ENCODE measurements at places on chromosomes 12 and 14.
A peak's percentile ranks its signal among the peaks of the same experiment; 100 is the strongest.

- DNase-seq = no peak
Measured at GRCh38 chr12:54030889-54031471, 1.9 kb upstream of the HOXC5 start.

GRCh38 chr14:34796902-34797301 is 78.3 kb downstream of the BAZ1A start:
- no peak for DNase-seq

- no peak for DNase-seq
Measured at GRCh38 chr12:10363658-10363913, 26.3 kb downstream of the KLRK1 start.

DNA sequence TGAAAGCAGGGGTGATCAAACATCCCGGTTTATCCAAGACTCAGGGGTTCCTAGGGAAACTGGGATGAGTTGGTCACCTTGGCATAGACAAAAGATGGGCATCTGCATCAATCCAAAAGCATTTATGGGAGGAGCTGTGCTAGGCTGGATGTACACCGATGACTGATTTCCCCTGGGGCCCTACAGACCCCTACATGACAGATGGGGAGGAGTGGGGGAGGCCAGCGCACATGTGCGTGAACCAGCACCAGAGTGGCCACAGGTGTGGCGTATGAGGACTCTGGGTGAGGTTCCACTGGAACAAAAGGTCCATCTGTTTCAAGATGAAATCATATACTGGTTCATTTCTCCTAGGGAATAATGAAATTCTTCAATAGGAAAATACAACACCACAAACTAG is 210.4 kb downstream of the ITPR2 start:
- DNase-seq = no peak

DNA sequence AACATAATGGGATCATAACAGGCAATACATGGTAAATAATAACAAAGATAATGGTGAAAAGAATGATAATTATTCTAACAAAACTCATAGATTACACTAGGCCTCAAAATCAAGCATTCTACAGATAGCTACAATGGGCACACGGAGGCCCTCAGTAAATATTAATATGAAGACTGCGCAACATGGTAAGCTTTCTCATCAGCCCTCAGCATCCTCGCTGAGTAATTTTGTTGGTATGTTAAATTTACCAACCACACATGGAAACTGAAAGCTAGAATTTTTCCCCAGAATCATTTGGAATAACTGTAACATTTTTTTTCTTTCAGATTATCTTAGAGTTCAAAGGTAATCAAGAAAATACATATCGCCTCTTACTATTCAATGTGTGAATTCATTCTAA is 74.2 kb upstream of the PYGL start:
- no peak for DNase-seq

GRCh38 chr12:46366771-46367170 is 5.8 kb downstream of the SLC38A2 start:
- DNase-seq = no peak

DNA sequence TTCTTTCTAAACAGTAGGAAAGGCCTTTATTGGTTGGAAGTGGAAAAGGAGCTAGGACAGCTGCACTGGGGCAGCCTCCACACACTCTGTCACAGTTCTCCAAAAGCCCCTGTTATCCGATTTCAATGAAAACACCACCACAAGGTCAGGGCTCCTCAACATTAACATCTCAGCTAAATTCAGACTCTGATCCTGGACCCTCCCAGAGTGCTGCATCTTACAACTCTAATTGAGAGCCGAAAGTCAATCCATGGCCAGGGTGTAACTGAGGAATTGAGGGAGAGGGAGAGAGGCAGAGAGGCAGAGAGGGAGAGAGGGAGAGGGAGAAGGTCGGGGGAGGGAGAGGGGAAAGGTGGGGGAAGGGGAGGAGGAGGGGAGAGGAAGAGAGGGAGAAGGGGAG is 32.1 kb downstream of the DICER1 start:
- DNase-seq = no peak

DNA sequence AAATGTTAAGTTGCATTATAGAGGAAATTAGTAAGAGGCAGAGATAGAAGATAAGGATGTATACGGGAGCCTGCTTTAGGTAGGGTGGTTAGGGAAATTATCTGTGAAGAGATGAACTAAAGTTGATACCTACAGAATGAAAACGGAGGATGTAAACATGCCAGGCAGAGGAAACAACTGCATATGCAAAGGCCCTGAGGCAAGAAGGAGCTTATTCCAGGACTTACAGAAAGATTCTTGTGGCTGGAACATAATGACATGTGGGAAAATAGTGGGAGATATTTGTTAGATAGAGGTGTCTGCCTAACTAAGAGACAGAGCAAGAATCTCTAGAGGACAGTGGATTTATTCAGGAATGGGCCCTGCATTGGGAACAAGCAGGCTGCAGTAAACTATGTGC is 16.2 kb upstream of the SERPINA1 start:
- no peak for DNase-seq

DNA sequence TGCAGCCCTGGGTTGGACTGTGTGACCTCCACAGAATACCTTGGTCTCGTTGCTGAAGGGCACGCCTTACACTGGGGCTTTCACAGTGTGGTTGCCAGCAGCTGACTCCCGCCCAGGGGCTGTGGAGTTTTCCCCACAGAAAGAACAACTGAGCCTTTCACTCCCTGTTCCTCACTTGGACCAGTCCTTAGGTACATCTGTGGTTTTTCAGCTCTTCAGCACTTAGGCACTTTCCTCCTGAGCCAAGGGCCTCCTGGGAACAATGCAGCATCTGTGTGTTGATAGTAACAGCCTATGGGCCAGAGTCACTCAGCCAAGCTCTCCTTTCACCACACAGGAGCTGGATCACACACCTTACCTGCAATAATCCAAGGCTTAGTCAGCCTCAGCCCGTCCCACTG is 25.0 kb downstream of the ERP27 start:
- DNase-seq = no peak

- no peak for DNase-seq
Measured at GRCh38 chr12:65924716-65925115, 100.4 kb downstream of the HMGA2 start.

DNA sequence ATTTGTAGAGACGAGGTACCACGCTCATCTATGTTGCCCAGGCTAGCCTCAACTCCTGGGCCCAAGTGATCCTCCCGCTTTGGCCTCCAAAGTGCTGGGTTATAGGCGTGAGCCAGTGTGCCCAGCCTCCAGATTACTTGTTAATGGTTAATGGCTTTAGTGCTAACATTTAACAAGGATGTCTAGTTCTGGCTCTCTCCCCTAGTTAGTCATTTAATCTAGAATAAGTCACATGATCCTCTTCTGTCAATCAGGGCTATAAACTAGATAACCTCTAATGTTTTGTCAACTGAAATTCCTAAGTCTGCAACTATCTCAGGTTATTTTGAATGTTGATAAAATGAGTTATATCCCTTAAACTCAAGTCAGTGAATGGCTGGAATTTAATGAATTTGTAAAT is 15.7 kb downstream of the ACTR6 start:
- DNase-seq = no peak

GRCh38 chr12:45268672-45269411 is 52.9 kb downstream of the ANO6 start:
- DNase-seq = no peak

GRCh38 chr14:87049950-87050349 is 943.0 kb downstream of the GALC start:
- DNase-seq = no peak

DNA sequence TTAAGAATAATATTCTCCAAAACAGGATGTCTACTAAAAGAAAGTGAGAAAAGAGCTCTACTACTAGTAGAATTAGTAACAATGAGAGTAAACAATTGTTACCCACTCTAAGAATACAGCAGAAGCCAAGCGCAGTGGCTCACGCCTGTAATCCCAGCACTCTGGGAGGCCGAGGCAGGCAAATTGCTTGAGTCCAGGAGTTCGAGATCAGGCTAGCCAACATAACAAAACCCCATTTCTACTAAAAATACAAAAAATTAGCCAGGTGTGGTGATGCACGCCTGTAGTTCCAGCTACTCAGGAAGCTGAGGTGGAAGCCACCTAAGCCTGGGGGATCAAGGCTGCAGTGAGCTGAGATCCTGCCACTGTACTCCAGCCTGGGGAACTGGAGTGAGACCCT is 4.7 kb downstream of the DNAJC14 start:
- DNase-seq = no peak

DNA sequence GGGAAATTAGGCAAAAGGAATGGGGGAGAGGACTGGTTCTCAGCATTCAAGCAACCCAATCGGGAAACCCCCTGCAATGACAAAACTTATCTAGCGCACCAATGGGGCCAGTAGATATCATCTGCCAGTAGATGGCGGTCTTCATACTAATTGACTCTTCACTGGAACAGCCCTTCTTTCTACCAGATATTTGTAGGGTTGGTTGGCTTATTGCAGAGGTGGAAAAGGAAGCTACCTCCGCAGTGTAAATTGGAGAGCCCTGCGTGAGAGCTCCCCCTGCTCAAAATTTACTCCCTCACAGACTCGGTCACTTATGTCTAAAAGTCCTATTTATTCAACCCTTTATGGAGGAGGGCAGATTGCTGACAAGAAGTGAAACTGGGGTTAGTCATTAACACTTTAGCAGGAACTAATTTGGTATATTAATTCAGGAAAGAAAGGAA is 166.1 kb upstream of the CCND2 start:
- peak; percentile 44 for DNase-seq

DNA sequence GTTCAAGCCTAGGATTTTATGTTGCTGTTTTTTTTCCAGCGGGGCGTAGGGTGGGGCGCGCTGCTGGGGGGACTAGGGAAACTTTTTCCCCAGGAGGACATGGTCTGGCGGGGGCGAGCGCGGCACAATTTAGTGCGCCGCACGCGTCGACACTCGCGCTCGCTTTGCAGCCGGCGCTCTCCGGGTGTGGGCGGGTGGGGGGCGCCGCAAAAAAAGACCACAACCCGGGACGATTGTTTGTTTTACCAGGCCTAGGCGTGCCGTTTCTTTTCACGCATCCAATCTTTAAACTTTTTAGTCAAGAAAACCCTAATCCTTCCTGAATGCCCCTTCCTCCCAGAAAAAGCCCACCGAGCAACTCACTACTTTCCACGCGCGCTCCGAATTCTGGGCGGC is 865 bp upstream of the ZFP36L1 start:
- no peak for DNase-seq

GRCh38 chr12:46461907-46462640 is 89.5 kb upstream of the SLC38A2 start:
- DNase-seq = no peak

- DNase-seq = no peak
Measured at GRCh38 chr12:67477681-67478265, 170.8 kb upstream of the DYRK2 start.

GRCh38 chr14:72026536-72026935 is 94.3 kb downstream of the RGS6 start:
- DNase-seq = no peak

DNA sequence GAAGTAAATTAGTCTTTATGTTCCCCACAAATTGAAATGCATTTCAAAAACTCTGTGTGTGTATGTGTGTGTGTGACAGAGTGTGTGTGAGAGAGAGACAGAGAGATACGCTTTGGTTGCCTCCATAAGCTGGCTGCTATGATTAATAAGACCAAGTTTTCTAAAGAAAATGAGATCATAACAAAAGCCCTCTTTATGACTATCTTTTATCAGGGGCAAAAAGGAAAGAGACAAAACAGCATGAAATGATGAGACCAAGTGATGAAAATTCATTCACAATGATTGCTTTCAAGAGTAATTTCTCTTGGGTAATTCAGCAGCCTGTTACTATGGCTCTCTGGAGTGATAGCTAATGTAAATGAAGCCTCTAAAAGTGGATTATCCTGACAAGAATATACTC is 277.6 kb upstream of the PLEKHG7 start:
- no peak for DNase-seq

GRCh38 chr12:8687846-8688601 is 9.8 kb upstream of the RIMKLB start:
- no peak for DNase-seq

GRCh38 chr12:120089105-120089504 is 27.4 kb downstream of the RAB35 start:
- no peak for DNase-seq

DNA sequence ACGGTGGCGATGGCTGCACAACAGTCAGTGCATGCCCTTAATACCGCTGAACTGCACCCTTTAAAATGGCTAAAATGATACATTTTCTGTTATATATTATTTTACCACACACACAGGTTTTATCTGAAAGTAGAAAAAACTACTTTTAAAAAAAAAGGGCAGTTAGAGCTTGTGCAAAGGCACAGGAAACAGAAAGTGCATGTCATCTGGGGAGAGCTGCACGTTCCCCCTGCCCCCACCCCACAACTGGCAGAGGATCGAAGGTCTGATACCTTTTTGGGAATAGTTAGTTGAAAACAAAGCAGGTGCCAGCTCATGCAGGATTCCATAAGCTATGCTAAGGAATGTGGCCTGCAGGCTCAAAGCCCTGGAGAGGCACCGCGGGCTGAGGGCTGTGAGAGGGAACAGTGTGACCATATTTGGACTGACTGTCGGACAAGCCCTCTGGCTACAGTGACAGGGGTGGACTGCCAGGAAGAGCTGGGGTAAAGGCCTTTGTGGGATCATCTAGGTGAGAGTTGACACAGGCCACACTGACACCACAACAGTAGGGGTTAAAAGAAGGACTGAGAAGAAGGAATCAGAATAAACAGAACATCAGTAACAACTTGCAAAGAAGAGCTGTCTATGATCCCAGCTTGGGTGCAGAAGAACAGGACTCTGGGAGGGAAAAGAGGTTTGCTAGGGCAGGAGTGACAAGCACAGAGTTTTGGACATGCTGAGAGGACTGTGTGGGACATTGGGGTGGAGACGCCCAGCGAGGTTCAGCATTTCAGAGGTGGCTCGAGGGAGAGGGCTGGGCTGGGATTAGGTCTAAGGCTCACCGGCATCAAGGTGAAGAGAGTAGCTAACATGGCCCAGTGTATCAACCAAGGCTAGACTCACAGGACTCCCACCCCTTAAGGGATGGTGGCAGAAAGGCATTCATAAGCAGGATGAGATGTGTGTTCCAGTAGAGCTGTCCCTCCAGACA is 54.6 kb downstream of the ACTN1 start:
- no peak for DNase-seq

DNA sequence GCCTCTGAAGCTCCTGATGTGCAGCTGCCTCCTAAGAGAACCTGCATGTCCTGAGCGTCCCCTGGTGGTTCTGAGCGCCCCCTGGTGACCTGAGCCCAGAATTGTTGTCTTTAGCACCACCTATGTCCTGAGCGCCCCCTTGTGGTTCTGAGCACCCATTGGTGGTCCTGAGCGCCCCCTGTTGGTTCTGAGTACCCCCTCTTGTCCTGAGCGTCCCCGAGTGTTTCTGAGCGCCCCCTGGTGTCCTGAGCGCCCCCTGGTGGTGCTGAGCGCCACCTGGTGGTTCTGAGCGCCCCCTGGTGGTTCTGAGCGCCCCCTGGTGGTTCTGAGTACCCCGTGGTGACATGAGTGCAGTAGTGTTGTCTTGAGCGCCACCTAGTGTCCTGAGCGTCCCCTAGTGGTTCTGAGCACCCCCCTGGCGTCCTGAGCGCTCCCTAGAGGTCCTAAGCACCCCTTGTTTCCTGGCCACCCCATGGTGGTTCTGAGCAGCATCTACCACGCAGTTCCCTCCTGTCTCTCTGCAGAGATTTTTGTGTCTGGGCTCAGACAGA is 782.5 kb downstream of the TMEM121 start:
- no peak for DNase-seq

- no peak for DNase-seq
Measured at GRCh38 chr12:6424866-6425265, 19.9 kb upstream of the CD27 start.

- no peak for DNase-seq
Measured at GRCh38 chr12:68403711-68404110, 71.5 kb upstream of the MDM1 start.

- DNase-seq = no peak
Measured at GRCh38 chr12:26711569-26711968, 121.4 kb downstream of the ITPR2 start.

- no peak for DNase-seq
Measured at GRCh38 chr12:50112456-50113218, 601 bp downstream of the COX14 start.
